ENCODE measurements at places on chromosomes 12 and 14.
A peak's percentile ranks its signal among the peaks of the same experiment; 100 is the strongest.

- DNase-seq, result no peak
Measured at GRCh38 chr12:105736498-105736897, 402.3 kb downstream of the NUAK1 start.

DNA sequence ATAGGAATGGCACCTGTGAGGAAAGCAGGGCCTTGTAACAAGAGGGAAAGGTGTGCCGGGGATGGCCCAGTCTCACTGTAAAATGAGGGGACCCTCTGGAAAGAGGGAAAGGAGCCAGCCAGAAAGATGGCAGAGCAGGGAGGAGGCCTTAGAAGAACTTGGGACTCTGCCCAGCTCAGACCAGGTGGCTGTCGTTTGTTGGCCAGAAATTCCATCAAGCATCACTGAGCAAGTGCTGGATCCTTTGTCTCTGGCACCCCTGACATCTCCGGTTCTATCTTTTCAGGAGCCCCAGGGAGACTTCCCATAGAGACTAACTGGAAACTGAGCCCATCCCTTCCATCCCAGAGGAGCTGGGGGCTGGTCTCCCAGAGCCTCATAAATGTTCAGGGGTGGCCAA lies 43.3 kb downstream of the DEGS2 start:
- DNase-seq, result no peak

DNA sequence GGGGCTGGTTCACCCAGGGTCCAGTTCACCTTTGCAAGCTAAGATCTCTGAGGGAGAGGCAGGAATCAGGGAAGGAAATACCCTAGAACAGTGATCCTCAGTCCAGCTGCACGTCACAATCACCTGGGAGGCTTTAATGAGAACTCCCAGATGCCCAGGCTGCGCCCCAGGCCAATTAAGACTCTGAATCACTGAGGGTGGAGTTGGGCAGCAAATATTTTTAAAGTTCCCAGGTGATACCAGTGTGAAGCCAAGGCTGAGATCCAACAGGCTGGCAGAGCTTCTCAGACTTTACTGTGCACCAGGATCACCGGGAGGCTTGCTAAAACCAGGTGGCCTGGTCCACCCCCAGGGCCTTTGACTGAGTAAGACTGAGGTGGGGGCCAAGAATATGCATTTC lies 23.8 kb downstream of the MYL2 start:
- no peak for DNase-seq

GRCh38 chr12:53222806-53223261 lies 9.2 kb downstream of the RARG start:
- no peak for DNase-seq

DNA sequence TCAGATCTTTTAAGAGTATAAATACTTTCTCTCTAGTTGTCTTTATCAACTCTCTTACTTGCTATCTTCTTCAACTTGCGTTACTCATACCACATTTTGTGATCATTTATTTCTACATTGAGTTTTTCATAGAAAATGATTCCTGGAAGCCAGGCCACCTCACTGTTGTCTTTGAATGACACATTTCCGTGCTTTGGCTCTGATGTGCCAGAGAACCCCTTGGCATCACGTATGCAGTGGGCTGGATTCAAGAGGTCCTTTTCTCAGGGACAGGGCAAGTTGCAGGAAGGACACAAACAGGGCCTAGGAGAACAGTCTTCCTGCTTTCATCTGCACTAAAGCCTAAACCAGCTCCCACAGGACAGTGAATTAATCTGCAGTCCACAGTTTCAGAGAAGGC lies 70.3 kb upstream of the PYGL start:
- DNase-seq, result no peak

DNA sequence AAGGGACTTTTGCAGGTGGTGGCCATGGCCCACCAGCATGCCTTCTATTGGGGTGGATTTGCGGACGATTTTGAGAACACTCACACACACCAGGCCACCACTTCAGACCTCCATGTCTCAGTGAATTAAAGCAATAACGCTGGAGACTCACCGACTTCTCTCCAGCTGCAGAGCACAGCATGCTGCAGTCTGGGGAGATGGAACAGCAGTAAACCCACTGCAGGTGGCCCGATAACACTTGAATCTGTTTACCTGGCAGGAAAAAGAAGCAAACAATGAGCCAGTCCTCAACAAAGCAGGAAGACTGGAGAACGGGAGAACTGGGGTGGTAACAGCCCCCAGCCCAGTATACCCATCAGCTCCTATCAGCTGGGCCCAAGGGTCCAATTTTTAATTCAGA lies 21.6 kb downstream of the RFC5 start:
- no peak for DNase-seq

- peak; percentile 92 for DNase-seq
Measured at GRCh38 chr12:132582058-132582420, 28.3 kb downstream of the LRCOL1 start.

- peak; percentile 9 for DNase-seq
Measured at GRCh38 chr12:17301544-17301943, 695.6 kb upstream of the LMO3 start.

All from H7 (cell line).